ENCODE measurements at places on chromosomes 16 and 17. TPM values are rescaled to one million over a fixed set of nuclear protein-coding genes. Genes with fewer than 3 reads are reported as not detected.

DNA sequence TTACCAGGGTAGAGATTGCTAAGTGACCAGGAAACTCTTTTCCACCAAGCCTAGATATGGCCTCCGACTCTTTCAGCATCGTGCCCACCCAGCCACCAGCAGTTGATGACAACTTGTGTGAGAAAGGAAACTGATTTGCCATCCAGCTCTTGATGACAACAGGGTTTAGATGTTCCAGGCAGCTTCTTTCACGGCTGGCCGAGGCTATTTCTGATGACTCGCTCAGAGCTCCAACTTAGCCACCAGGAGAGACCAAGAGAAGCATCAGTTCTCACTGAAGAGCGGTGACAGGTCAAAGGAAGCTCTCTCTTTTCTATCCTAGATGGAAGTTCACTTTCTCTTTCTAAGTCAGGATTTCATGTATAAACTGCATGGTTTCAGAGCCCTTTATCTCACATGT, 61.2 kb downstream of the MPHOSPH6 start:
- no peak for DNase-seq

- no peak for DNase-seq
These were observed 44.5 kb upstream of the SSTR5 start for GRCh38 chr16:1028056-1028455.

DNA sequence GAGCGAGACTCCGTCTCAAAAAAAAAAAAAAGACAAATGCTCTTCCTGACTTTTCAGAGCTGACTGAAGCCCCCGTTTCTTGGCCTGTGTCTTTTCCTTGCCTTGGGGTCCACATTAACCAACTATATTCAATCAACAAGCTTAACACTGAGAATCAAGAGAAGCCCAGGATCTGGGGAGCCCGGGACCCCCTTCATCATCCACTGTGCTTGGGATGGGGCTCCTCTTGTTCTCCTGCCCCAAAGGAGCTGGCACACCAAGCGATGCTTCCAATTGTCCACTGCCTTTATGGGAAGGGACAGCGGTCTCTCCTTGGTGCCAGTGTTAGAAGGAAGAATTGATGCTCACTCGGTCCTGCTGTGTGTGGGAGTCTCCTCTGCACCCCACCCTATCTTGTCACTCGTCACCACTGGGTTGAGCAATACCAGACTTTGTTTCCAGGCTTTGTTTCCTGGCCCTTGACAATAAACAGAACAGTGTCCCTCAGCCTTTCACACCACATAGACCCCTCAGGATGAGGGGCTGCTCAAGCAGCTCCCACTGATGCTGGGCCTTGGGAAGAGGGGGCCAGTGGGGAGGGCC, 146.7 kb downstream of the KCNJ12 start:
- no peak for DNase-seq

DNA sequence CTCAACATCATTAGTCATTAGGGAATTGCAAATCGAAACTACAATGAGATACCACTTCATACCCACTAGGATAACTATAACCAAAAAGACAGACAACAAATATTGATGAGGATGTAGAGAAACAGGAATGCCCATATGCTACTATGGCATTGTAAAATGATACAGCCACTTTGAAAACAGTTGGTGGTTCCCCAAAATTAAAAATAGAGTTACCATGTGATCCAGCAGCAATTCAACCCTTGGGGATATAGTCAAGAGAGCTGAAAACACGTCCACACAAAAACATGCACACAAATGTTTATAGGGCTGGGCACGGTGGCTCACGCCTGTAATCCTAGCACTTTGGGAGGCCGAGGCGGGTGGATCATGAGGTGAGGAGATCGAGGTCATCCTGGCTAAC, 10.0 kb upstream of the PECAM1 start:
- DNase-seq = no peak

DNA sequence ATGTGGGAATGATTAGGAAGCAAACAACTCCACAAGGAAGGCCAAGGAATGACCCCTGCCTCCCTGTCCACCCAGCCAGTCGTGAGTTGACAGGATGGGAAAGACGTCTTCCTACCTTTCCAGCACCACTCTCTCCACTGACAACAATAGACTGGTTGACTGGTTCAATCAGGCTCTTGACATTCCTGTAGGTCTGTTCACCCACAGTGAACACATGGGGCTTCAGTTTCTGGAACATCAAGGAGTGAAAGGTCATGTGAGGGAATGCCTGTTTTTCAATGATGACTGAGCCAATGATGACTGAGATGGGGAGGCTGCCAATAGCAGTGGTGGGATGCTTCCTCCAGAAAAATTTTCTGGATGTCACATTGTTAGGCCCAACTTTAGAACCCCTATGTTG, 9.6 kb downstream of the MYO19 start:
- no peak for DNase-seq

The MYOCD gene
- total RNA-seq = 13.3 TPM

GRCh38 chr16:65624666-65625065, 502.8 kb upstream of the CDH11 start:
- DNase-seq = no peak

Measured in testis (tissue), 5 donors.